ENCODE measurements at places on chromosomes 6 and 20.

- no peak for DNase-seq
Measured at GRCh38 chr20:57433657-57434389, 42.6 kb downstream of the RBM38 start.

GRCh38 chr6:44361947-44362346 is 19.5 kb downstream of the SPATS1 start:
- DNase-seq: no peak

- DNase-seq: no peak
Measured at GRCh38 chr6:150140236-150140969, 2.4 kb upstream of the PPP1R14C start.

- DNase-seq: peak; percentile 32
Measured at GRCh38 chr6:150334790-150335783, 33.7 kb upstream of the IYD start.

- DNase-seq: no peak
Measured at GRCh38 chr20:22682381-22682780, 98.0 kb upstream of the FOXA2 start.

- no peak for DNase-seq
Measured at GRCh38 chr20:8394308-8394945, 262.4 kb downstream of the PLCB1 start.

DNA sequence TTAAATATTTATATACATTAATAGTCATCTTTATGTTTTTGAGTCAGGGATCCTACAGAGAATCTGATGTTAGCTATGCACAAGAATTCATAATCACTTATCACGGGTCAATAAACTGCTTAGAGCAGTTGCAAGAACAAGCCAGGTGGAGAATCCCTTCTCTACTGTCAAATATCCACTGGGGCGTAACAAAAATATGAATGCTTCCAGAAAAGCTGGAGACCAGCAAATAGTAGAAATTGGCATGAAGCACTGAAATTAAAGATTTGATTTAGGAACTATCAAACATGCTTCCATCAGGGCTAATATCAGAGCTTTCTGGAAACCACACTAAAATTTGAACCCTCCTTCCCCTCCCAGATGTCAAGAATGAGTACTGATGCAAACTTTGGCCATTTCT is 37.3 kb downstream of the ADGRG6 start:
- DNase-seq: no peak

DNA sequence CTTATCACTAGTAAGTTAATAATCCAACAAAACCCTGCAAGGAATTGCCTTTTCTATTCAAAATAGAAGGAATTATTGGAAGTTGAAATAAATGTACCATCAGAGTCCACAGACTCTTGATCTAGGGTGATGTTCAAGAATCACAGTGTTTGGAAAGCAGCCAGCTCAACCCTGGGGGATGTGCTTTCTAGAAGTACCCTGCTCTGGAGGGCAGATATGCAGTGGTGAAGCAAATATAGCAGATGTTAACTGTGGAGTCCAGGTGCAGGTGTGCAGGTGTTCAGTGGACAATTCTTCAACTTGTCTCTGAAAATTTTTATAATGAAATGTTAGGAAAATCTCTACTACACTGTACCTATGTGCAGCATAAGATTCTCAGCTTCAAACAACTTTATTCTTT is 9.1 kb upstream of the INSM1 start:
- no peak for DNase-seq

DNA sequence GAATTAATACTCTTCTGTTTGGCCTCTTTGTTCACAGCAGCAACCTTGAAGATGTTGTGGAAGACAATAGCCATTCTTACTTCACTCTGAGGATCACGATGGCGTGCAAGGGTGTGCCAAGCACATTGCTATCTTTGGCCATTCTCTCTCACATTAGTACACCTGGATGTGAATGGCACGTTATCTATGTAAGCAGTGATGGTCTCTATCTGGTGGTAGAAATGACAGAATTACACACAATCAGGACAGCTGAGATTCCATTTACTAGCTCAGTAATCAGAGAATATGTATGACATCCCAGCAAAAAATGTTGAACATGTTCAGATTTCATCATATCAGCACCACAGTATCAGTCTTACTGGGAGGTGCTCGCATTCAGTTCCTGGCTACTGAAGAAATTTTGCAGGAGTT is 116.2 kb downstream of the LCA5 start:
- DNase-seq: no peak

- DNase-seq: no peak
Measured at GRCh38 chr6:106579281-106579680, 50.0 kb downstream of the RTN4IP1 start.

GRCh38 chr6:43170417-43170930 is 595 bp upstream of the SRF start:
- DNase-seq: no peak

DNA sequence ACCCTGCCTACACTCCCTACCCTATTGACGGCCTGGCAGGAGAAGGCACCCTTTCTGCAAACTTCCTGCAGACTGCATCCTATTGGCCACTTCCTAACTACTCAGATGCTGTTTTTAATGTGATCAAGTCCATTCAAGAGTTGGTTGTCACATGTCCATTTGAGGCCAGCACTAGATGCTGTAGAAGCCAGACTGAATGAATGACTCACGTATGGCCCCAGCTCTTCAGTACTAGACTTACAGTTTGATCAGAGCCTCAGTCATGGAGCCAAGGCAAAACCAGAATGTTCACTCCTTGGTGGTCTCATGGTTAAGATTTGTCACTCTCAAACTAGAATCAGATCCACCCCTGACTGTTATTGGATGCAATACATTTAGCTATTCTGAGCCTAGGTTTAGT is 101.7 kb downstream of the OPRM1 start:
- DNase-seq: no peak

GRCh38 chr6:151721146-151721545 is 86.3 kb upstream of the ESR1 start:
- no peak for DNase-seq

GRCh38 chr6:29791162-29791561 is 36.5 kb upstream of the HLA-G start:
- no peak for DNase-seq

DNA sequence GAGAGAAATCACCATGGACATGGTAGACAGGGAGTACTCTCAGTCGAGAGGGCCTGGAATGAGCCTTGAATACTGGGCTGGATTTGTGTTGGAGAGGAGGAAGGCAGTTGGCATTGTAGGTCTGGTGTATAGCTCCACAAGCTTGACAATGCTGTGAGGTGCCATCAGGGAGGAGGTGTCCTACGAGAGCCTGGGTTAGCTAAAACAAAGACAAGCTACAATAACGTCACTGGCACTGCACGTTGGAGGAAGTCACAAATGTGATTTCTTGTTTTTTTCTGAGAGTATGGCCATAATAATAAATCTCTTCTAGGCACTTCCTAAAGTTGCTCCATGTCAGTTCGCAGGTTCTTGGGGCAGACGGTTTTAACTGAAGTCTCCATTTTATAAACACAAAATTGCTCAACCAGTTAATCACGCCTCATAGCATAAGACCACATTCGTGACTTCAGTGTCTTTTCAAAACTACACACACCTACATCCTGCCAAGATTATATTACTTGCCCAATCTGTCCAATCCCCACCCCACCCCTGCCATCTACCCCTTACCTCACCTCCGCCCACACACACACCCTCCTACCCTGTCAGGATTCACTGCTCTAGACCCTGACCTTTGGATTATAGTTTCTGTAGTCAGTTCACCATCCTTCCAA is 4.4 kb upstream of the HLA-DMB start:
- no peak for DNase-seq

GRCh38 chr20:47821481-47822100 is 36.3 kb upstream of the SULF2 start:
- DNase-seq: no peak

DNA sequence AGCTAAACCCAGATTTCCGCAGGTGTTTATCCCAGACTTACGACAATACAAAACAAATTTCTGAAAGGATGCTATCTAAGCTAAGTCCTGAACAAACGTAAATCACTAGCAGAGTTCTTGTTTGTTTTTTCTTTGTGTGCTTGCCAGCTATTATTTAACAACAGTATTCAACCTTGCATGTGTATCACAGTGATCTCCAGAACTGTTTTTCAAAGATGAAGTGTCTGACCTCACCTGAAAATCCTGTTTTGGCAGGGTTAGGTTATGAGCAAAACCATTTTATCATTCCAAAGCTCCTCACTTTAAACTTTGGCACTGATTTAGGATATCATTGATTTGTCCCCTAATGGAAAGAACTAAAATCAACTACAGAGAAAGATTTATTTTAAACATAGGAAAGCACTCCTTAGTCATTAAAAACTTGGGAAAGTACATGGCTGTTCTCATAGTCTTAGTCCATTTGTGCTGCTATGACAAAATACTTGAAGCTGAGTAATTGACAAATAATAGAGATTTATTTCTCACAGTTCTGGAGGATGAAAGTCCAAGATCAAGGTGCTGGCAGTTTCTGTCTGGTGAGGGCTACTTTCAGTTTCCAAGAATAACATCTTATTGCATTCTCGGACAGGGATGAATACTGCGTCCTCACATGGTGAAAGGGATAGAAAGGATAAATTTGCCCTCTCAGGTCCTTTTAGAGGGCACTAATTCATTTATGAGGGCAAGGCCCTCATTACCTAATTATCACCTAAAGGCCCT is 20.8 kb upstream of the BMP5 start:
- no peak for DNase-seq

DNA sequence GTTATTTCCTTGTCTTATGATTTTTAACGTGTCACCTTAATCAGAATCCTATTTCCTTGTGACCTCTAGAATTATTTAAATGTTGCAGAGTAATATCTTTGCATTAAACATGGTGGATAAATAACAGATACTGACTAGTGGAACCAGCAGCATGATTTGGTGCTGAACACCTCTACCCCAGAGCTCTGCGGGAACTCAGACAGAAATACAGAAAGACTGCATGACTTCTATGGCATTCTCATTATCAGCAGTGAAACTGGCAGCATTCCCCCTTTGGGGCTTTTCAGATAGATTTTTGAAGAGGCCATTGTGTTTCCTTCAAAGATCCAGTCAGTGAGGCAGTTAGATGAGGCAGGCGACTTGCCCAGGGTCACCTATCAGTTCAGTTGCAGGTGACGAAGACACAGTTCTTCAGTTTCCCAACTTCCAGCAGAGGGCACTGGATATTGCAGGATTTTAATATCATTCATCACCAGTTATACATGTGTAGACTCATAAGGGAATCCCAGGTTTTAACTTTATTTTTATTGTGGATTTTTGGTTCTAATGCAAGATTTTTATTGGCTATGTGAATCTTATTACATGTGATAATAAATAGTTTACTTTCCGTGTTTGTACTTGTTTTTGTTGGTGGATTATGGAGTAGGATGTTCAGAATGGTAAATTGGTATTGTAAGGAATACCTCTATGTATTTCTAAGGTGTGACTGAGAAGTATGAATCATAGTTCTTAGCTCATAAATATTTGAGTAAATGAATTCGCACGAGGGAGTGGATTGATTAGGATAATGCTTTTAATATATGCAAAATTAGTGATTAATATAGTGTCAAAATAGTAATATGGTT is 81.3 kb downstream of the AFDN start:
- no peak for DNase-seq

DNA sequence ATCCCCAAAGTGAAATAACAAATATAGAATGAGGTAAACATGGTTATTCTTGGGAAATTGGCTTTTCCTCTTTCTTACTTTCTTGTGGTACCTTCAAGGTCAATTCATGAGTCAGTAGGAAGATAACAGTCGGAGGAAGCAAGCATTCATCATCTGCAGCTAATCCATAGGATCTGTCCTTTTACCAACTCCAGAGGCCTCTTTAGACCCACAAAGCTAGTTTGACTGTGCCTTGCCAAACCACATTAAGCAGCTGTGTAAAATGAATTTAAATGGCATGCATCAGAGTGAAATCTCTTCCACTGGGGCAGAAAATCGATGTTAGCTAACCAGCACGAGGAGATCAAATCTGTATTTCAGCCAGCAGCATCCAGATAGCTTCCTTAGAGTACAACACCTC is 171.3 kb downstream of the TMEM242 start:
- no peak for DNase-seq

DNA sequence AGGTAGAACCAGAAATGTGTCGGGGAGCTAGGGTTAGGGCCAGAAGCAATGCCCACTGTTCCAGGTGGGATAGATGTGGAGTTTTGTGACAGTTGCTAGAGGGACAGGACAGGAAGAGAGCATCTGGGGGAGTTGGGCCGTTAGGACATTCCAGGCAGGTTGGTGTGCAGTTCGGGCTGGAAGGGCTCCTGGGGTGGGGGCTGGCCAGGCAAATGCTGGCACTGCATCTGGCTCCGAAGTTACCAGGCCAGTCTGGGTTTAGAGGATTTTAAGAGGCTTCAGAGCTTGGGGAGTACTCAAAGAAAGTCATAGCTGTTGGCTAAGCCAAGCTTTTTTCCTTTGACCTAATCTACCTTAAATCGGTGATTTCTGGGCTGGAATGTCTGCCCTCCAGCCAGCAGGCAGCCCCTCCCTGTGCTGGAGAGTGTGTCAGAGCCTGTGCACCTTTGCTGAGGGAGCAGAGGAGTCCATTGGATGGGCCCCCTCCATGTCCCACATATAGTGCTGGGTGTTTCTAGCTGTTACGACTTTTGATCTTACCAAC is 20.8 kb downstream of the PLCG1 start:
- DNase-seq: no peak

DNA sequence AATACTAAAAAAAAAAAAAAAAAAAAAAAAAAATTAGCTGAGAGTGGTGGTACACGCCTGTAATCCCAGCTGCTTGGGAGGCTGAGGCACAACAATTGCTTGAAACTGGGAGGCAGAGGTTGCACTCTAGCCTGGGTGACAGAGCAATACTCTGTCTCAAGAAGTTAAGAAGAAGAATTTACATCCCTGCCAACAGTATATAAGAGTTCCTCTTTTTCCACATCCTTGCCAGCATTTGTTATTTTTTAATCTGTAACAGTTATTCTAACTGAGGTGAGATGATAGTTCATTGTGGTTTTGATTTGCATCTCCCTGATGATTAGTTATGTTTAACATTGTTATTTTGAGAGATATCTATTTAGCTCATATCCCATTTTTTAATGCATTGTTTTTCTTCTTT is 20.3 kb upstream of the DYNLRB1 start:
- DNase-seq: no peak

DNA sequence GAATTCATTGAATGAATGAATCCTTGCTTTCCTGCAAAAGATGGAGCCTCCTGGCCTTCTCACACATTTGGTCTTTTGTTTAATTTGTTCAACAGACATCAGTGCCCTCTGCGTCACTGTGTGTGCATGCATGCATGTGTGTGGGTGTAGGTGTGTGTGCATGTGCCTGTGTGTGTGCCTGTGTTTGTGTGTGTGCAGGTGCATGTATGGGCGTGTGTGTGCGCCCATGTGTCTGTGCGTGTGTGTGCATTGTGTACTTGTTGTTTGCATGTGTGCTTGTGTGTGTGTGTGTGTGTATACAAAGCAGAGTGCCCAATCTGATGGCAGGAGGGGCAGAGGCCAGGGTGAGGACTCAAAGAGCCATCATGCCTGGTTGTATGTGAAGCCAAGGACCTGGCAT is 36.0 kb downstream of the C20orf203 start:
- DNase-seq: no peak

DNA sequence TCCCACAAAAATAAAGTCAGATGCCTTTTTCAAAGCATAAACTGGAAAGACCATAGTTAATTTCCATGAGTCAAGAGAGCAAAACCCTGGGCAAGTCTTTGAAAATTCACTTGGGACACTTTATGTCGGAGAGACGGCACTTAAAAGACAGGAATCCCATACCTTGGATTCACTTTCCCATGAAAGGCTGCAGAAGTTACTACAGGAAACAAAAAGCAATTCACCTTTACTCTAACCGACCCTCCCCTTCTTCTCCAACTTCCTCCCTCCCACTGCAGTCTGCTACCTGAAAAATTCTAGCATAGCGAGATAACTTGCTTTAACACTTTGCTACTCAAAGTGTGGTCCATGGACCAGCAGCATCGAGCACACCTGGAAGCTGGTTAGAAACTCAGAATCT is 539.1 kb upstream of the JAG1 start:
- DNase-seq: no peak

Data from activated naive CD4-positive, alpha-beta T cell treated with anti-CD3 and anti-CD28 coated beads, Interleukin-2, amount 50 U/mL, for 72 hours (primary cell).